Gastrocnemius medialis (tissue), 4 donors: ENCODE measurements at places on chromosomes 12 and 14.

DNA sequence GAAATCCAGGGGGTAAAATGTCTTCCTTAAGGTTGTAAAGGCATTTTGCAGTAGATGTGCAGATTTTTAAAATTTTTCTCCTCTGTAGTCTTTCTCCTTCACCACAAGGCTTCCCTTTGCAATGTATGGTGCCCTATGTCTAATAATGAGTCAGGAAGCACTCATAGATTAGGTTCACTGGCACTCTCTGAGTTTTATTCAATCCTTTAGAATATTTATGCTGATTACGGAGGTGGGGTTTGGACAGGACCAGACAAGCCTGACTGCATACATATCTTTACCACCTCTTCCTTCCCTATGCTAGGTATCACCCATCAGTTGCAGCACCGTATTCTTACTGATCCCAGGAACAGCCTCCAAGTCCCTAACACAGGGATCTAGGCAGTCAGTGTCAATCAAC is 99.5 kb downstream of the NEDD1 start:
- H3K4me3 ChIP-seq: no peak overlapping the region
- DNase-seq: no peak
- no peak overlapping the region for H3K27ac ChIP-seq
- H3K4me1 ChIP-seq: no peaks in the 10 kb centered on the region

- DNase-seq: no peak
- H3K27me3 ChIP-seq: no peaks in the 10 kb centered on the region
- H3K27ac ChIP-seq: no peak overlapping the region
- H3K4me3 ChIP-seq: no peak overlapping the region
Measured at GRCh38 chr12:80321653-80322052, 122.4 kb upstream of the PTPRQ start.

GRCh38 chr14:64806202-64806861 is 73.4 kb downstream of the SPTB start:
- H3K36me3 ChIP-seq: no peaks in the 10 kb centered on the region
- H3K4me3 ChIP-seq: no peak overlapping the region
- peaks cover 30% of the 10 kb centered on the region for H3K4me1 ChIP-seq
- peak overlapping the region; percentile 62 for H3K27ac ChIP-seq
- DNase-seq: no peak

- no peak overlapping the region for H3K4me3 ChIP-seq
- no peaks in the 10 kb centered on the region for H3K36me3 ChIP-seq
- peaks cover 7% of the 10 kb centered on the region for H3K4me1 ChIP-seq
- DNase-seq: no peak
- peak overlapping the region; percentile 2 for H3K27ac ChIP-seq
Measured at GRCh38 chr14:89444044-89444443, 27.0 kb upstream of the FOXN3 start.

DNA sequence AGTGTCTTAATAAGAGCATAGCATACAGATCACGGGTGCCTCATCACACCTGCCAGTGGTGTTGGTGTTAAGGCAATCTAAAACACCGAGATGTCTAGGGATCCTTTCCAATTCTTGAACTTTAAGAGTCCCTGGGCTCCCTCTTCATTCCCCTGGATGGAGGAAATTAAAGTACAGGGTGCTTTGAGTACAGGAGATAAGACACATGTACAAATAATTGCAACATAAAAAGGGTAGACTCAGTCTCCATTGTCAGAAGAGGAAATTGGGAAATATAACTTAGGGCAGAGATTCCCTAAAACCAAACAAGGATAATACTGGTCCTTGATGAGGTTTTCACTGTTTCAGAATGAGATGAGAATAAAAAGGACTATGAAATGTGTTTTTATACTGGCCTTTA is 34.9 kb downstream of the SCFD1 start:
- no peaks in the 10 kb centered on the region for H3K4me1 ChIP-seq
- H3K27ac ChIP-seq: no peak overlapping the region
- H3K36me3 ChIP-seq: peaks cover 69% of the 10 kb centered on the region

DNA sequence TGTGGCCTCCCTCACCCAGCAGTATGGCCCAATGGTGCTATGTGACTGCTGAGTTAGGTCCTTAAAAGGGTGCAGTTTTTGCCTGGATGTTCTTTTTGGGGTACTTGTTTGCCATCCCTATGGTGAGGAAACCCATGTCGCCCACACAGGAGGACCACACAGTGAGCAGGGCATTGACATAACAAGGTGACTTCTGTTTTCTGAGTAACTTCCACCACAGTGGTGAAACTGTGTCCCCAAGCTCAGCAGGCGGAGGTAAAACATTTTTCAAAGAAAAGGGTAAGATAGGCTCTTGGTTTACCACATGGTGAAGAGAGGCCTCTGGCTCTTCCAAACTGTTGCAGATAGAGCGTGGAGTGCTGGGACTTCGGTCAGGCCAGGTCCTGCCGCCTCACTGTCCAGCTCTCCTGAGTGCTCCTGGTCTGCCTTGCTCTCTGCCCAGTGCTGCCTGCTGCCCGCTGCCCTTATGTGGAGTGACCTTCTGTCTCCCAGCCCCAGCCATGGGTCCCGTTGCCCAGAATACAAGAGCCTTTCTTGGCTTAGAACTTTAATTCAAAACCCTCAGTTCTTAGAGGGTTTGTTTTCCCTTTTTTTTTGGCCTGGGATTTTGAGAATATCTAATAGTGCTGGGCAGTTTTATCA is 54.0 kb downstream of the TRAF3 start:
- DNase-seq: no peak
- no peaks in the 10 kb centered on the region for H3K4me1 ChIP-seq
- H3K4me3 ChIP-seq: no peak overlapping the region
- H3K27me3 ChIP-seq: no peaks in the 10 kb centered on the region
- H3K27ac ChIP-seq: no peak overlapping the region

GRCh38 chr12:22334410-22335100 is at the start of gene ST8SIA1:
ST8SIA1 (minus strand) TSS chr12:22334707; CDS start chr12:22334232, 475 bp downstream.
- peak; percentile 17 for DNase-seq
- no peaks in the 10 kb centered on the region for H3K36me3 ChIP-seq
- no peaks in the 10 kb centered on the region for H3K4me1 ChIP-seq
- H3K4me3 ChIP-seq: peak within 1 kb of the TSS; percentile 66
- H3K27me3 ChIP-seq: peaks cover 16% of the 10 kb centered on the region

DNA sequence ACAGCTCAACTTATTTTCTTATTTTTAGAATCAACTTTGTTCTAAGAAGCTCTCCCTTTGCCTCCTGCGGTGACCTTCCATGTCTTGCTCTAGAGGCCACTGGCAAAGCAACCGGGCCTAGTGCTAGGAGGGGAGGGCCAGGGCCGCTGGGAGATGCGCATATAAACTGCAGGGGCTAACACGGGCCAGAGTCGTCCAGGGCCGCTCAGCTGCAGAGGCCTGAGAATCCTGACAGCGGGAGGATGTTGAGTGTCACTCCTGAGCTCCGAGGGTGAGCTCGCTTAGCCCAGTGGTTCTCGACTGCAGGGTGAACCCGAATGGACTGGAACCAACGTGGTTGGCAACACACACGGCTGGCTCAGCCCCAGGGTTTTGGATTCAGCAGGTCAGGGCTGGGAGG is 6.5 kb upstream of the PIWIL1 start:
- no peak for DNase-seq
- no peak overlapping the region for H3K4me3 ChIP-seq
- no peaks in the 10 kb centered on the region for H3K4me1 ChIP-seq
- H3K27ac ChIP-seq: no peak overlapping the region

DNA sequence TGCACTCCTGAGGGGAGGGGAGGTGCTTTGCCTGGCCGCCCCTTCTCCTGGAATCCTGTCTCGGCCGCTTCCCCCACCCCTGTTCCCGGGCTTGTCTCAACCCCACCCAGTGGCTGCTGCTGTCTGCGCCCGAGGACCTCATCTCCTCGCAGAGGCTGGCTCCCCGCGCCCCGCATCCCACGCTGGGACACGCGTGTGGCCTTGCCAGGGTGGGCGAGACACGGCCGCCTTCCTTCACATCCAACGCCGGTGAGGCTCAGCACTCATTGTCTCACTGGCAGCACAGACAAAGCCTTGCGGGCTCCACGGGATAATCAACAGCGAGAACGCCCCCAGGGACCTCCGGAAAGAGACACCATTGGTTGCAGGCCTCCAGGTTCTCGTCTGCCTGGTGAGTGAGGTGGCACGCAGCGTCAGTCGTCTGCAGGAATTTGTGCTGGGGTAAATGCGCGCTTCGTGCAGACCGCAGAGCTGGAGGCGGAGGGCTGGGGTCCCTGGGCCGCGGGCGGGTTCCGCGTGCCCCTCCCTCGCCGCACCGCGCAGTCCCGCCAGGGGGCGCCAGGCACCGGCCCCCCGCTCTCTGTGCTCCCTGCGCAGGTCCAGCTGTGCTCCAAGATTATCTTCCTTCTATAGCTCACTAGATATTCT is 26.8 kb downstream of the CCDC177 start:
- H3K4me3 ChIP-seq: no peak overlapping the region
- H3K36me3 ChIP-seq: no peaks in the 10 kb centered on the region
- H3K4me1 ChIP-seq: no peaks in the 10 kb centered on the region
- DNase-seq: no peak
- H3K27me3 ChIP-seq: peaks cover 20% of the 10 kb centered on the region
- no peak overlapping the region for H3K27ac ChIP-seq

DNA sequence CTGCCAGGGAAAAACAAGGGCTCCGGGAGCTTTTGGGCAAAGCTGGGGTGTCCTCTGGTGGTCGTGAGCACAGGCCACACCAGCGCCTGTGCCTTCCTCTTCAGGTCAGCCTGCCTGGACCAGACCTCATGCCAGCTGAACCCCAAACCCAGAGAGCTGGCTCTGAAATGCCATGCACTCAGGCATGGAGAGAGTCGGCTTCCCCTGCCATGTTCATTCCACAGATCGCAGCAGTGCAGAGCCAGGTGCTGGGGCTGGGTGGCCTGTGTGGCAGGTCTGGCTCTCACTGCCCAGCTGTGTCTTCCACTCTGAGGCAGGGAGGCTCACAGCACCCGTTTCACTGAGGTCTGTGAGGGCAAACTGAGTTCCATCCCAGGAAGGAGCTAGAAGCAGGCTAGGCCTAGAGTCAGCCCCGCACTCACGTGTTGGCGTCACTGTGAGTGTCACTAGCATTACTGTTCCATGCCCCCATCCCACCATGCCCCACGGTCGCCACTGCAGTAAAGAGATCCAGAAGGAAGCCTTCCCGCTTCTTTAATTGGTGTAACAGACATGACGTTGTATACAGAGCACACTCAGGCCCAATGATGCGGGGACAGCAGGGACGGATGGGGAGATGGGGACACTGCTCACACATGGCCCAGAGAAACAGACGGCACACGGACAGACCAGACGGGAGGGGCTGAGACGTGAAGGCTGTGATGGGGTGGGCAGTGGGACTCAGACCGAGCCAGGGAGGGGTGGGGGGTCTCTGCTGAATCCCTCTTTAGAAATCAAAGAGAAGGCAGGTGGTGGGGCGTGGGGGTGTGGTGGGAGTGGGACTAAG is 2.7 kb downstream of the ARL6IP4 start:
- DNase-seq: no peak
- H3K27me3 ChIP-seq: no peaks in the 10 kb centered on the region
- no peaks in the 10 kb centered on the region for H3K36me3 ChIP-seq
- H3K4me3 ChIP-seq: no peak overlapping the region
- peaks cover 49% of the 10 kb centered on the region for H3K4me1 ChIP-seq

DNA sequence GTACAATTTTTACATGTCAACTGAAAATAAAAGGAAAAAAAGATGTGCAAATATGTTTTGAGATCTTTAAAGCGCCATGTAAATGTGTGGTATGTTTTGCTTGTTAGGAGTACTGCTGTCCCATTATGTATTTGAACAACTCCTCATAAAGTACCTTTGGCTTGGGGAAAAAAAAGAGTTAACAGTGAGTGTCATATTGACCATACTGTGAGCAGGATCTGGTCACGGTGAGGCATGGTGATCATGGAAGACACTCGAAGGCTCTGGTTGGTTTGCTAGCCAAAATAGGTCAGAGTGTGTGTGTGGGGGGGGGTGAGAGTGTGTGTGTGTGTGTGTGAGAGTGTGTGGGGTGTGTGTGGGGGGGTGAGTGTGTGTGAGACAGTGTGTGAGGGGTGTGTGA is 10.1 kb upstream of the FBXL14 start:
- no peak overlapping the region for H3K4me3 ChIP-seq
- no peak for DNase-seq
- H3K4me1 ChIP-seq: peaks cover 8% of the 10 kb centered on the region
- no peaks in the 10 kb centered on the region for H3K36me3 ChIP-seq
- no peak overlapping the region for H3K27ac ChIP-seq
- H3K27me3 ChIP-seq: no peaks in the 10 kb centered on the region

DNA sequence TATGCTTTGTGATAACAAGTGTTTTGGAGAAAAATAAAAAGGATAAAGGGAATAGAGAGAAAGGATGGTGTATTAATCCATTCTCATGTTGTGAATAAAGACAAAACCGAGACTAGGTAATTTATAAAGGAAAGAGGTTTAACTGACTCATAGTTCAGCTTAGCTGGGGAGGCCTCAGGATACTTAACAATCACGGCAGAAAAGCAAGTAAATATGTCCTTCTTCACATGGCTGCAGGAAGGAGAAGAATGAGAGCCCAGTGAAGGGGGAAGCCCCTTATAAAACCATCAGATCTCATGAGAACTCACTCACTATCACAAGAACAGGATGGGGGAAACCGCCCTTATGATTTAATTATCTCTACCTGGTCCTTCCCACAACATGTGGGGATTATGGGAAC is 18.1 kb upstream of the C12orf42 start:
- no peak overlapping the region for H3K4me3 ChIP-seq
- no peaks in the 10 kb centered on the region for H3K4me1 ChIP-seq
- H3K36me3 ChIP-seq: no peaks in the 10 kb centered on the region
- DNase-seq: no peak

- peaks cover 63% of the 10 kb centered on the region for H3K27me3 ChIP-seq
- H3K27ac ChIP-seq: no peak overlapping the region
- H3K4me3 ChIP-seq: peak overlapping the region; percentile 72
Measured at GRCh38 chr12:89348894-89349699, 3.2 kb downstream of the DUSP6 start.

GRCh38 chr12:11967376-11968047 is 103.2 kb upstream of the BCL2L14 start:
- no peak for DNase-seq
- no peaks in the 10 kb centered on the region for H3K36me3 ChIP-seq
- H3K27me3 ChIP-seq: no peaks in the 10 kb centered on the region
- no peak overlapping the region for H3K4me3 ChIP-seq
